ENCODE measurements at places on chromosomes 3 and 15. TPM values are rescaled to one million over a fixed set of nuclear protein-coding genes. Genes with fewer than 3 reads are reported as not detected.

The ALDH1L1 gene
- total RNA-seq, result 14.2 TPM

- DNase-seq, result no peak
Measured at GRCh38 chr15:77980098-77980497, 97.4 kb downstream of the TBC1D2B start.

The FBXW12 gene
- not detected for total RNA-seq

The VWA5B2 gene
- 5.4 TPM for total RNA-seq

DNA sequence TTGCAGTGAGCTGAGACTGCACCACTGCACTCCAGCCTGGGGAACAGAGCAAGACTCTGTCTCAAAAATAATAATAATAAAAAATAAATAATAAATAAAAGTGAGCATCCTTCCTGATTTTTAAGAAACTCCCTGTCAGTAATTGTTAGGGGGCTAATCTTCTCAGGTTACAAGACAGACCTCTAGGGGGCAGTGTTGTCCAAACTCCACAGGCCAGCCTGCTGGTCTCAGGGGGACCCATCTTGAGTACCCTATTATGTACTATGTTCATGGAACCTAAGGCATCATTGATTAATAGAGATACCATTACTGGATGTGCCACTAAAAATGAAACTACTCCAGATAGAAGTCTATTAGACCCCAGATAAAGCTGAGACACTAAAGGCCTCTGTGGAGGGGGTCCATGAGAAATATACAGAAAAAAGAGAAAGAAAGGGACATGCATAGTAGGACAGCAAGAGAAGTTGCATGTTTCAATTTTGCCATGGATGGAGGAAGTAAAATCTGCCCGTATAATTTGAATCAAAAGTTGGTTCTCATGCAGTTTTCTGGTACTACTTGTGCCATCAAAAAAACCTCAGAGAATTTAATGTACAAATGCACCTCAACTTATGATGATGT lies 85.5 kb upstream of the CDV3 start:
- DNase-seq, result no peak

GRCh38 chr3:68817243-68817642 lies 115.1 kb downstream of the TAFA4 start:
- DNase-seq, result no peak

DNA sequence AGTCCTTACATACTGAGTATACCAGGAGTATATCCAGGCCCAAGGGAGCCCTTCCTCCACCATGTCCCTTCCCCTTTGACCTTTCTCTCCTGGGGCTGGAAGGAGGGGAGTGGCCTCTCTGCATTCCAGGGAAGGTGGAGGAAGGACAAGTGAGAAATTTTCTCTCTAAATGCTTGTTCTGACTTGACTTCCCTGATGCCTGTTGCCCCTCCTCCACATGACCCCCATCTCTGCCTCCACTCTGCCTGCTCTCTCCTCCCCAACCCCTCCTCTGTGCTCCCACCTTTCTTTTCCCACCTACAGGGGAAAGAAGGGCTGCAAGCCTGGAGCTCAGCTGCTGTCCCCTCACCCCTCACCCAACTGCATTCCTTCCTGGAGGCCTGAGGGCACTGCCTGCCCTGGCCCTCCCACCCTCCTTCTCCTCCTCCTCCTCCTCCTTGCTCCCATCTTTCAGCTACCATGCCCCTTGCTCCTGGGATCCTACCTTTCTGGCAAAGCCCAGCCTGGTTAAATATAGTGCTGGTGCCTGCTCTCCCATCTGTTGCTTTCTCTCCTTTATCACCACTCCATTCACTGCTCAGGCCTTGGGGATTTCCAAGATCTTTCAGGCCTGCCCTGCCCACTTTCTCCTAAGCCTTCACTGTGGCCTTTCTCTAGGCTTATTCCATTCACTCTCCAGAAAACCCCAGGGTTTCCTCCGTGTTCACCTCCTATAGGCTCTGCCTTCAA lies 8.5 kb upstream of the DAG1 start:
- DNase-seq, result no peak

DNA sequence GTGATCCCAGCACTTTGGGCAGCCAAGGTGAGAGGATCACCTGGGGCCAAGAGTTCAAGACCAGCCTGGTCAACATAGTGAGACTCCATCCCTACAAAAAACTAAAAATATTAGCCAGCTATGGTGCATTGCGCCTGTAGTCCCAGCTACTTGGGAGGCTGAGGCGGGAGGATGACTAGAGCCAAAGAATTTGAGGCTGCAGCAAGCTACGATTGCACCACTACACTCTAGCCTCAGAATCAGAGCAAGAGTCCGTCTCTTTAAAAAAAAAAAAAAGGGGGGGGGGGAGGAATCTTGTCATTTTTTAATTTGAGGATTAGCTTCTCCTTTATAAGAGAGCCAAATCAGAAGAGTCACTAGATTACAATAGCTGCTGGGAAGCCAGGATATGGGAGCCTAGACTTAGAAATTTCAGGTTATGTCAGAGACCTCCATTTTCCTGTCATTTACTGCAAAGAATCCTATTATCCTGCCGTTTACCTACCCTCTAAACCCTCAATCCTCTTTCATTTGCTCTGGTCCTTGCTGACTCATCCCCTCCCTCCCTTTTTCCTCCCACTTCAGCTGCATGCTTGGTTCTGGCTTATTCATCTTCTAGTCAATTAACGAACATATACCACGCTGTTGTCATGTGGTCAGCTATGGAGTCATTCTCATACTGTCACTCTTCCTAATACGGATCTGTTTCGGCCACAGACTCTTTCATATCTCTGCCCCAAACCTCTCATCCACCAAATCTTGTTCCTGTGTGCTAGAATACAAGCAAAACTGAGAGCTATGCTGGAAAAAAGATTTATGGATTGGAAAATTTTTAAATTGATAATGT lies 83.8 kb upstream of the PPIB start:
- DNase-seq, result no peak

DNA sequence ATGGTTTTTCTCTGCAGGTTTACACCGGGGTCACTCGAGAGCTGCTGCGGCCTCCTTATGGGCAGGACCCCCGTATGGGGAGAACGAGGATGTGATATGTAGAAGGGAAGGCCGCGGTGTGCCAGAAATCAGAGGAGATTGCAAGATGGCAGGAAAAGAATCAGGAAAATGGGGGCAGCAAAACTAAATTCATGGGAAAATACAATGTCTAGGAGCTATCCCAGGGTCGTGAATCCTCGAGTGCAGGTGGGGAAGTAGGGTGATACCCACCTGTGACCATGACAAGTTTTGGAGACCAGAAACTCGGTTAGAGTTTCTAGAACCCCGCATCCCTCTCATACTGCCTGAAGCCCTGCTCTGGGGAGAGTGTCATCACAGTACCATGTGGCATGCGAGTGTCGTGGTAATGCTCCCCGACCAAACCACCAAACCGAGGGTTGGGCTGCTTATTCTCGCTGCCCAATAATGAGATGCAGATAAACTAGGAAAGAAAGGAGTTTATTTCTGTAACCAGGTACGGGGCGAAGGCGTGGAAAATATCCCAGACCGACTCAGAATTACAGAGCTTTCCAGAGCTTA lies 781 bp downstream of the TRNT1 start:
- no peak for DNase-seq

The SAMMSON gene
- not detected for total RNA-seq

- DNase-seq, result no peak
Measured at GRCh38 chr3:17132286-17133115, 247.7 kb downstream of the PLCL2 start.

DNA sequence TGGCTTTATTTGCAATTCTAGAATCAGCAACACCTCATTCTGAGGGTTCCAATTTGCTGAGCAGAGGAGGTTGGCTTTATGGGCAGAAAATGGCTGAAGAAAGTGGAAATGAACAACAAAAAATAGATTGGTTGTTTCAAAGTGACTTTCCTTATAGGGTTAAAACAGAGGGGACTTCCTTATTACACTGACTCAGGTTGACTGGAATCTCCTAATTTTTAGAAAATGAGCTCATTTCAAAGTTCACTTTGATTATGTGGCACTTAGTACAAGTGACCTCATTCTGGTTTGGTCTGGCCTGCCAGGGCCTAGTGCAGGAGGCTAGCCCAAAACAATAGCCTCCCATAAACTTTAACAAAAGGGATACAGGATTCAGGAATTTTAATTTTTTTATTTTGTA lies 41.4 kb downstream of the NFKBIZ start:
- DNase-seq, result no peak

- no peak for DNase-seq
Measured at GRCh38 chr15:96038650-96039049, 291.9 kb upstream of the NR2F2 start.

The IMPG2 gene
- 0.83 TPM for total RNA-seq

DNA sequence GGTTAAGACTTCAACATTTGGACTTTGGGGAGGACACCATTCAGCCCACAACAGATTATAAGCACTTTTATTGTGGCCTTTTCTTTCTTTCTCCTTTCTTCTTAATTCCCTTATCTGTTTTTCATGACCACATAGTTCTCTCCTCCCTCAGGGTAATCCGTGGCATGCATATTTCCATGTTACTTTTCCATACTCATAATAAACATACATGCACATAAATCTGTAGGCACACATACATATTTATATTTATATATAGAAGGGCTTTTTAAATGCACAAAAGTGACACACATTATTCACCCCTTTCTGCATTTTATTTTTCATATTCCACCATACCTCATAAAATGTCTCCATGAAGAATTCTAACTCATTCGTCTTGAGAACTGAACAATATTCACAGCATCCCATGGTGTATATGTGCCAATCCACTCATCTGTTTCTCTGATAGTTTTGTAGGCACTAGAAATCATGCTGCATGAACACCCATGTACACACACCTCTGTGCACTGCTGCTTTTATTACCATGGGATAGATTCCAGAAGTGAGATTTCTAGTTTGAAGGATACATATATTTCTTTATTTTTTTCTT lies 38.1 kb upstream of the GADL1 start:
- DNase-seq, result no peak

DNA sequence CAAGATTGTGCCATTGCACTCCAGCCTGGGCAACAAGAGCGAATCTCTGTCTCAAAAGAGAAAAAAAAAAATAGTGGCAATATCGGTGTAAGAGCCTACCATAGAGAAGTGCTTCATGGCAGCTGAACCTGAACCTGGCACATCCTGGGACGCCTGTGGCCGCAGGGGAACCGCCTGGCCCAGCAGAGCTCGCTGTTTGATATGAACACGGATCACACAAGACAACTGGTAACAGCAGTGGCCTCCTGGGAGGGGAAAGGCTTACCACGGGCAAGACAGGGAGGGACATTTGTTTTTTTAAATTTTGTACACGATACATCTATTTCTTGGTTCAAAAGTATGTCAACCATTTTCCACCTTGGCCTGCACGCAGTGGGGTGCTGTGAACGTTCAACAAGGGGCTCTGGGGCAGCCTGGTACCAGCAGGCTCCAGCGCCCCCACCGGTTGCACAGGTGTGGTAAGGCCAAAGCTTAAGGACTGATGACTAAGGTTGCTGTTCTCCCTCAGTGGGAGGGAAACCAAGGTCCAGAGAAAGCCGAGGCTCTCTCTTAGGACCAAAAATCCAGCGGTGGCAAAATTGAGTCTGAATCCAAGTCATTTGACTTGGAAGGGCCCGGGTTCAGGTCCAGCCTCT lies 21.7 kb upstream of the EPHB3 start:
- DNase-seq, result no peak

The HRG gene
- total RNA-seq, result not detected

The RPL29 gene
- 841 TPM for total RNA-seq

DNA sequence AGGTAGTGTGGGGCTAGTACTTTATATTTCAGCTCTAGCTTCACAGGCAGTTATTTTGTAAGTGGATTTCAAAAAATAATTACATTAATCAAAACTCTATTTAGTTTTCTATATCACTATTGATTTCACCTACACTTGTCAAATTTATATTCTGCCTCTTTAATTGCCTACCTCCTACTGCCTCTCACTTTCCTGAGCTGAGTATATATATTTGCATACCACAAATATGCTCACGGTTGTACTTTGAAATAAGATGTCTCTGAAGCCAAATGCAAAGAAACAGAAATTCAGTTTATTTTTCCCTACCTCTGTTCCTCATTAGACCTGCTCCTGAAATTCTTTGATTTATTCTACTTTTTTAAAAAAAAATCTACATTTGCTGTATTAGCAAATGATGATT lies 309.3 kb upstream of the TGFBR2 start:
- no peak for DNase-seq
